NCI-H1105 (cell line): ENCODE measurements at places on chromosomes 2 and 18.

GRCh38 chr2:142175813-142176338 is 45.1 kb upstream of the LRP1B start:
- DNase-seq = no peak

DNA sequence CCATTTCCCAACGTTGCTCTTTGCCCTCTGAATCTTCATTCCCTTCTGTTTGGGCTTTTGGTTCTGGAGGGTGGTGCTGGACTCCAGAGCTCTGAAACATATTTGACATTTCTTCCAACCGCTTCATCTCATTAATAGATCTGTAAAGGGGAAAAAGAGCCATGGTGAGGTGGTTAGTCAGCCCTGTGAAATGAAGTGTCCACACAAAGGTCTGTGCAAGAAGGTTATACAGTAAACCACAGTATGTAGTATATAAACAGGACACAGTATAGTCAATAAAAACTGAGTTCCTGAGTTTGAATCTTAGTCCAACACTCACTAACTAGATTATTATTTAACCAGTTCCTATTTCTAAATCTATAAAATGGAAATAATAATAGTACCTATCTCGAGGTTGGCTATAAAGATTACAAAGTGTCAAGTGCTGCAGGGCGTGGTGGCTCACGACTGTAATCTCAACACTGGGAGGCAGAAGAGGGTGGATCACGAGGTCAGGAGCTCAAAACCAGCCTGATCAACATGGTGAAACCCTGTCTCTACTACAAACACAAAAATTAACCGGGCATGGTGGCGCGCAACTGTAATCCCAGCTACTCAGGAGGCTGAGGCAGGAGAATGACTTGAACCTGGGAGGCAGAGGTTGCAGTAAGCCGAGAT is 13.1 kb downstream of the STARD7 start:
- DNase-seq = no peak

- DNase-seq = no peak
Observed at GRCh38 chr18:35059280-35059927, 18.2 kb downstream of the MAPRE2 start.

DNA sequence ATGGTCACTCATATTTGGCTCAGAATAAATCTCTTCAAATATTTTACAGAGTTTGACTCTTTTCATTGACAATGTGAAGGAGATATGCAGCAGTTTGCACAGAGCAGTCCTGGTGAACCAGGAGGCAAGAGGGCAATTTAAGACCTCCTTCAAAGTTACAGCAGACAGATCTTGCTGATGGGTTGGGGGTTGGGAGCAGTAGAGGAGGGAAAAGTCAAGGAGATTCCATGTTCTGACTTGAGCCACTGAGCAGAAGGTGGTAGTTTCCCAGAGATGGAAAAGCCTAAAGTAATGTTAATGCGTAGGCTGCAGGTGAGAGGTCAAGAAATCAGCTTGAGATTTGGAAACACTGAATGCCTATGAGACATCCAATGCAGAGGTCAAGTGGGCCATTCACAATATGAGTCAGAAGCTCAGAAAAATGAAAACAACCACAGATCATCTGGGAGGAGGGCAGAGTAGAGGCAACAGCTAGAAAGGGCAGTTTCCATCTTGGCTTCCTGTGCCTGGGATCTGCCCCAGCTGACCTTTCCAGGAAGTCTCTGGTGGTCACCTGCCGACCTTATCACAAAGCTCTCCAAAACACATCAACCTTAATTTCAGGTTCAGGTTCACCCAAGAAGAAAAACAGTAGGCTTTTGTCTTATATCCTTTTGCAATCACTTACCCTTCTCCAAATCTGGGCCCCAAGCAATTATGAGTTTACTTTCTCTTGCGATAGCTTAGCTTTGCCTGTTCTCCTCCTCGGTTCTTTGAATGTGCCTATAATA is 197.5 kb upstream of the ARL4C start:
- DNase-seq = no peak

- no peak for DNase-seq
Observed at GRCh38 chr2:141835103-141835502, 295.7 kb downstream of the LRP1B start.

DNA sequence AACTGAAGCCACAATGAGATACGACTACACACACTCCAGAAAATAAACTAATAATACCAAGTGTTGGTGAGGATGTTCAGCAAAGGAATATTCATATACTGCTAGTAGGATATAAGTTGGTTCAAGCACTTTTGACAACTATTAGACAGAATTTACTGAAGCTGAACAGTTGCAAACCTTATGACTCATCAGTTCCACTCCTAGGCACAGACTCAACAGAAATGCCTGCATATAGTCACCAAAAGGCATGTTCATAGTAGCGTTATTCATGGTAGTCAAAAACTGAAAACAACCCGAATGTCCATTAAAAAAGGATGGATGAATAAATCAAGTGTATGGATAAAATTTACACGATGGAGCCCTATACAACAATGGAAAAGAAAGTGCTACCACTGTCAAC is 232.0 kb downstream of the ANAPC1 start:
- no peak for DNase-seq

DNA sequence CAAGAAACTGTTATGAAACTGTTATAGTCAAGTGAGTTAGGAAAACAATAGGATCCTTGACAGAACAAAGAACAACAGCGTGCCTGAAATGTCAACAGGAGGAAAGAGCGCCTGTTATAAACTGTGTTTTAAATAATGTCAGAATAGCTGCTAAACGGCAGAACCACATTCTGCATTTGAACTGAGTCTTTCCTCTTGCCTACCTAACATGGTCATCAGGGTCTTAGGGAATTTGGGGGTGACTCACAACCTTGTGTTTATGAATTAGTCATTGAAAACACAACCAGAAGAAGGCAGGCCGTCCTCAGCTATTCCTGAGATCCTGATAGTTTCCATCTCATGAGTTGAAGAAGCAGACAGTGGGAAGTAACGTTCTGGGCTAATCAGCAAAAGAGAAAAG is 222.0 kb upstream of the FN1 start:
- DNase-seq = no peak

GRCh38 chr2:84849271-84849952 is 31.5 kb downstream of the TRABD2A start:
- no peak for DNase-seq

DNA sequence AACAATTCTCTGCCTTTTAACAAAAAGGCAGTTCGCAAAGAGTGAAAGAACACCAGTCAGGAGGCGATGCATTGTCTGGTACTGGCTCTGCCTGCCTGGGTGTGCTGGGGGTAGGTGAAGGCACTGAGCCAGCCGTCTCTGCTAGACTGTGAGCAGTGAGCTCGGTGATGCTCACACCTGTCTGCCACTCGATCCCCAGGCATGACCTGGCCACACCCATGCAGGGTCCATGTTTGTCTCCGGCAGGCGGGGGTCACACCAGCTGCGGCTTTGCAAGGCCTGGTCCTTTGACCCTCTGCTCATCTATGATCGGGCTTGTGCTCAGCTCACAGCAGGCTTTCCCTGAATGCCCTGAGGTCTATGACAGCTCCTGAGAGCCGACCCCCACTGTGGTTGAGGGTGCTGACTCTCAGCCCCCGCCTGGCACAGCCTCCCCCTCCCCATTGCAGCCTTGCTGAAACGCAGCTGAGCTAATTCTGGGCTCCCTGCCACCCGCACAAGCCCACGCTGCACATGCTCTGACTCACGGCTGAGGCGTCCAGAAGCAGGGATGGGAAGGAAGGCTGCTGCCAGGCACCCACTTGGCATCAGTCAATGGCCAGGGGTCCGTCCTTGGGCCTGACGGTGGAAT is 23.7 kb downstream of the CRACDL start:
- peak; percentile 87 for DNase-seq

GRCh38 chr2:5140347-5140746 is 551.8 kb upstream of the SOX11 start:
- DNase-seq = no peak

DNA sequence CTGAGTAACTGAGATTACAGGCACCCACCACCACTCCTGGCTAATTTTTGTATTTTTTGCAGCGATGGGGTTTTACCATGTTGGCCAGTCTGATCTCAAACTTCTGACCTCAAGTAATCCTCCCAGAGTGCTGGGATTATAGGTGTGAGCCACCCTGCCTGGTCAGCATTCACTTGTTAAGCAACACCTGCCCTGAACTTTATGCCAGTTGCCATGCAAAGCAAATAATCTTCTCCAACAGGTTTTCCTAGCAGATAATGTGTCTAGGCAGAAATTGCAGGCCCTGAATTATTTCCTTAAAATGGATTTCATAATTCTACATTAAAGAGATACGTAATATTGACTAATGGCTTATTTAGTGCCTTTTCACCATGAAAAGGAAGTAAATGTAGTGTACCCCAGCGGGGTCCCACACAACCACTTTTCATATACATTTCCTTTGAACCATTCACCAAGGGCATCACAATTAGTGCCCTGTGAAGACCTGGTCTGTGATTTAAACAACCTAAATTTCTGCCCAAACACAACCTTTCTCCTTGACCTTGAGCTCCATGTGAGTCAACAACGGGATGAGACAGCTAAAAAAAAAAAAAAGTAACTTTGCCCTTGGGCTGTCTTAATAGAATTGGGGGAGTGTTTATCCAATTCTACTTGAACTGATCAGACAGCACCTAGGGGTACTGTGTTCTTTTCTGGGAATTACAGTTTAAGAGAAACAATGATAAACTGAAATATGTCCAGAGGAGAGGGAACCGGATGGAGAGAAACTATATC is 41.6 kb downstream of the EEF1B2 start:
- no peak for DNase-seq

GRCh38 chr18:48983793-48984437 is 33.1 kb upstream of the SMAD7 start:
- peak; percentile 27 for DNase-seq

GRCh38 chr2:164430166-164430783 is 191.0 kb downstream of the GRB14 start:
- peak; percentile 39 for DNase-seq

GRCh38 chr2:30984148-30984547 is 154.1 kb downstream of the GALNT14 start:
- no peak for DNase-seq

DNA sequence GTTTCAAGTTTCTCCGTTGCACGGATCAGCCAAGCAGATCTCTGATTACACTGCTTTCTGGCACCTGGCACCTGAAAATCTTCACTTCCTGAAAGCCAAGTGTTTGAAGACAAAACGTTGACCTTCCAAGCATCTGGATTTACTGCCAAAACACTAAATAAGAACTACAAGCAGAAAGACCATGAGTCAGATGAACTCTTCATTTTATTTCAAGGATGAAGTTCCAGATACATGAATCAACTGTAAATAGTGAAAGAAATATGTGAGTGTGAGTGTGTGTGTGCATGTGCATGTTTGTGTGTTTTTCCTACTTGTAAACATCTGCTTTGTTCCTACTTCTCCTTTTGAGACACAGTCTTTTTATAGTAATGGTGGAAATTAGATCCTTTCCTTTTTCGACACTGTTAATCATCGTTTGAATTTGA is 60.0 kb upstream of the DTNA start:
- DNase-seq = no peak

DNA sequence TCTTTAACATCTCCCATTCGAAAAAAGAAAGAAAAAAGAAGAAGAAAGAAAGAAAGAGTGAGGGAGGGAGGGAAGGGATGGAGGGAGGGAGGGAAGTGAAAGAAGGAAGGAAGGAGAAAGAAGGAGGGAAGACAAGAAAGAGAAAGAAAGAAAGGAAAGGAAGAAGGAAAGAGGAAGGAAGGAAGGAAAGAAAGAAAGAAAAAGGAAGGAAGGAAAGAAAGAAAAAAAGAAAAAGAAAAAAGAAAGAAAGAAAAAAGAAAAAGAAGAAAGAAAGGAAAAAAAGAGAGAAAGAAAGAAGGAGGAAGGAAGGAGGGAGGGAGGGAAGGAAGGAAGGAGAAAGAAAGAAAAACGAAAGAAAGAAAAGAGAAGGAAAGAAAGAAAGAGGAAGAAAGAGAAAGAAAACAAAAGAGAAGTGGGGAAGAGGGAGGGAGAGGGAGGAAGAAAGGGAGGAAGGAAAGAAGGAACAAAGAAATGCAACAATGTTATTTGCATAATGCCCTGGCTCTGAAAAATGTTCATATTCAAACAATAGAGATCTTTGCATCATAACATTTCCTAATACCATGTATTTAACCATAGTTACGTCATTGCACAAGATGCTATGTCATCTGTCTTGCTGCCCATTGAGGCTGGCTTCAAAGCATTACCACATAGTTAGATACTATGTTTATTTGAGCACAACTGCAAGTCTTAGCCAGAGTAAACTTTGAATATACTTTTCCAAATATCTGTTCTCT is 550.6 kb downstream of the DSC3 start:
- DNase-seq = no peak

DNA sequence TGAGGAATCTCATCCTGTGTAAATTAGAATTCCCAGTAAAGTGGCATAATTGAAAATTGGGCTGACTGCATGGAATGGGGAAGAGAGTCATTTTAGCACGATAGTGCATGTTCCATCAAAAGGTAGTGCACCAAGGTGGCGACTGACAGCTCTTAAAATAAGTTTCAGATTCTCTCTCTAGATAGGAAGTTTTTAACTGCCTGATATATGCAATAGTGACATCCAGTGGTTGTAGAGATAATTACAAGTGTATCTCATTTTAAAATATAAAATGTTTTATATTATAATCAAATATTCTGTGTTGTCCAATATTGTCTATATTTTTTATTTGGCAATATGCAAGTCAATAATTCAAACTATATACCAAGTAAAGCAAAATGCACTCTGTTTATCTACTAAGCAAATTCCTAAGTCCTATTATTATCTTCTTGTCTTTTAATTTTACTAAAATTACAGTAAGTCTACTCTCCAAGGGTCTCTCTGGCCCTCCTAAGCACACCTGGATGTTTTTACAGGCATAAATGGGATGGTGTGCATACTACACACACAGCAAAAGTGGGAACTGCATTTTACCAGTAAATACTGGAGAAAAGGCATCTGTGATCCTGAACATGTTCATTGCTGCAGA is 397.7 kb upstream of the HNRNPA3 start:
- DNase-seq = peak; percentile 12
